ENCODE measurements at places on chromosomes 1 and 21.

DNA sequence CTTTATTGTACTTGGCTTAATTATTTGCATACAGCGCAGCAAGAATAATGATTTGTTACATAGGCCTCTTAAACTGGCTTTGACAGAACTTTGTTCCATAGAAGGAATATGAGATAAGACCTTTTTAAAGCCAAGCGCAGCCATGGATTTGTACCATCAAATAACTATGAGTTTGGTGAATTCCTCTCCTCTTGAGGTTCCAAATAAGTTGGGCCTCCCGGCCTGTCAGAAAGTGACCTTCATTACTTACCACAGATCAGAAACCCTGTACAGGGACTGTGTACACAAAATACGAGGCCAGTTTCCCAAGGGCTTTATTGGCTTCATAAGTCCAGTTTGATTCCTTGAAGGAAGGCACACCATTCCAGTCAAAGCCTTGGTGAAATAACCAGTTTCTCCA lies 21.8 kb upstream of the HSD3B1 start:
- no peak for DNase-seq

- DNase-seq: no peak
Observed at GRCh38 chr1:48916130-48917069, 139.7 kb upstream of the BEND5 start.

GRCh38 chr21:32844653-32845436 lies 73.3 kb upstream of the PAXBP1 start:
- DNase-seq: no peak

DNA sequence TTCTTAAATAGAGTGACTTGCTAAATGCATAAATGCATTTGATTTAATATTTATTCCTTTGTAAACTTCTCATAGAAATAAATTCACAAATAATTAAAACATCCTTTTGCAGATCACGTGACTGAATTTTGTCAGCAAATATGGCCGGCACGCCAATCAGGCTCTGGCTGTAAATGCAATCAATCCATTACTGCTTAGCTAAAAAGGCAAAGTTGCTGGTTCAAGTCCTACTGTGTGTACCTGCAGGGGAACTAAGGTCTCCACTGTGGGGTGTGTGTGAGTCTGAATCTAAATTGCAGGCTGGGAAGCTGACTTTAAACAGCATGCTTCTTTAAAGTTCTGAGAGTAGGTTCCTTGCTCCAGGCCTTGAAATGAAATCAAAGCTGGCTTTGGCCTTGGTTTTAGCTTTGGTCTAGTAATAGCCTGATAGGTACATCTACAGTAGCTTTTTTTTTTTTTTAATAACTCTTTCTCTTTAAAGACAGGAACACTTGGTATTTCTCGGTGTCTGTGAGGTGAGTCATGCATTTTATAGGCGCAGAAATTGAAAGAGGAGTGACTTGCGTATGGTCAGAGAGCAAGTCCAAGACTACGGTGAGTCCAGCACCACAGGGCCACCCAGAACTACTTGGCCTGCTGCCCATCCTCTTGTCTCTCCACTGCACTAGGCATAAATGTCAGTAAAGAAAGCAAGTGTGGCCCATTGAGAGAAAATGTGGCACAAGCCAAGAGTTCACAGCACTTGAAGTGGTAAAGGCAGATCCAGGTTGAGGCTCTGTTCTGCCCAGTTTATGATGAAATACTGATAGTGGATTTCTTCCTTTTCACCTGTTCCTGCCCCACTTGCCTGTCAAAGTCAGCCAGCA lies 36.2 kb upstream of the LYST start:
- DNase-seq: no peak

DNA sequence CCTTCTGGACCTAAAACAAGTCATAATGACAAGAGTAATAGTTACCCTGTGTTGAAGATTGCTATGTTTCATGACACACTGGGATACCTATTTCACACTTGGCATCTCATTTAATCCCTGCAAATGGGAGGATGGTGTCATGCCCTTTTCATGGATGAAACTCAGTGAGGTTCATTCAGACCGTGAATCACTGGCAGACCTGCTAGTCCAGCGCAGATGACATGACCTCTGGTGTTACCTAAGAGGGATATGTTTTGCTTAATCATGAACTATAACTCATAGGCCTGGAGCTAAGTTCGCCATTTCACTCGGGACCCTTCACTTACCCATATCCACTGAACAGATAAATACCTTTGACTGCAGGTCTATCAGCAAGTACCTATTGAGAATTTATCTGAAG lies 286.6 kb upstream of the FMN2 start:
- DNase-seq: no peak

DNA sequence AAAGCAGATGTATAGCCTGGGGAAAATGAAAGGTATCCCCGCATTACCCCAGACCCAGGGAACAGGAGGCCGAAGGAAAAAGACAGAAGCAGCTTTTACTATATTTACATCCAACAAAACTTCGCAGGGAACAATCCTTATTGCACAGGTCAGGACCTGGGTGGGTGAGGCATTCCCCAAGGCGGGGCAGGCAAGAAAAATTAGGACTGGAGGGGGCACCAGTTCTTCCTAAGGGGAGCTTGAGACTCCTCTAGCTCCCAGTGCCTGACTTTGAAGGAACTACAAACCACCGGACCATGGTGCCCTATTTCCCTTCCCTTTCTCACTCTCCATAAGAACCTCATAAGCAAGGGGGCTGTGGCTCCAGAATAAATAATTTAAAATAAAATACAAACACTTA lies 6.7 kb upstream of the GATAD2B start:
- no peak for DNase-seq

DNA sequence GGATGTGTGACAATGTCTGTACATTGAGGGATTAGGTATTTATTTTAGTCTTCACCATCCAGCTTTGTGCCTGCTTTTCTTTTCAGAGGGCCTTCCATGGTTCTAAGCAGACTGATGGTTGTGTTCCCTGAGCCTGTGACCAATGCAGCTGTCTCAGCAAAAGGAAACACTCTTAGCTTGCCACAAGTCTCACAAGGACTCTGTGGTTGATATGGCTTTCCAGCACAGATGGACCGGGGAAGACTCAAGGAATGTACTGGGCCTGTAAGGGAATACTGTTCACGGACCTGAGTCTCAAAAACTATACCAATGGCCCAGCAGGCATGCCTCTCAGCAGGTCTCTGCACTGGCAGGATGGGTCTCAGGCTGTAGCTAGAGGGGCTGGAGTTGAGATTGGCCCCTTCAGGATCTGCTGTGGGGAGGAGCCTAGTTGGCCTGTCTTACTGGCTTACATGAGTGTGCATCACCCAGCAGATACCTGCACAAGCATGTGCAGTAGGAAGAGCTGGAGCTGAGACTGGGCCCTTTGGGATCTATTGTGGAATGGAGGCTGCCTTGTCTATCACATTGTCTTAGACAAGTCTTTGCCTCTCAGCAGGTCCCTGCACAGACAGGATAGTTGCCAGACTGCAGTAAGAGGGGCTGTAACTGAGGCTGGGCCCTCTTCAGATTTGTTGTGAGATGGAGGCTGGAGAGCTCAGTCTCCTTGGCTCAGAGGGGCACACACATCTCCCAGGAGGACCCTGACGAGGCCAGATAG lies 52.0 kb upstream of the PDC start:
- DNase-seq: no peak

GRCh38 chr1:117312453-117313138 lies 54.7 kb upstream of the MAN1A2 start:
- no peak for DNase-seq

DNA sequence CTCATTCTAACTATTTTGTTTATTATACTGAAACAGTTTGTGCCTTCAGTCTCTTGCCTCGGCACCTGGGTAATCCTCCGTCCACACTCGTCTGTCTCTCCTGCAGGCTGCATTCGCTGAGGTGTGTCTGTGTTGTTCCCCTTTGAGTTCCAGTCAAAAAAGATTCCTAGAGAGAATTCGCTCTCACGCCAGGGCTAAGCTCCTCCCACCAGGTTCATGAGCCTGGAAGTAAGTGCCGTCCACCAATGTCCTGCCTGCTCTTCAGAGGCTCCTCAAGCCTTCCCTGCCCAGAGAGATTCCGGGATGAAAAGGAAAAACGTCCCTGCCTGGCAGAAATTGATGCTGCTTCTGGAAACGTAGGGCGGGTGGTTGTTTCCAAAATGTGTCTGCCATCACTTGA lies 12.9 kb downstream of the KIAA2013 start:
- no peak for DNase-seq

DNA sequence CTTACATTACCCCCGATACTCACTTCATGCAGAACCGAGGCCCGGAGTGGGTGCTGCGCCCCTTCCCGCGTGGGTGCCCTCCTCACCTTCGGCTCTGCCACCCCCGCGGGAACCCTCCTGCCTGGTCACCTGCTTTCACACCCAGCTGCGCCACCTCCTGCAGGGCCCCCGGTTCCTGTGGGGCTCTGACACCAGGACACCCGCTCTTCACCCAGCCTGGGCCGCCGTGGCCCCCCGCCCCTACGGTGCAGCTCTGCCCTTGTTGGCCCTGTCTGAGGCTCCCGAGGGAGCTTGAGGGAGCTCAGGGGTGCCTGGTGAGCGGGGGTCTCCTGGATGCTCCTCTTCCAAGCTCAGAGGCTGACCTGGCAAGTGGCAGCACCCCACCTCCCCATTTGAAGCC lies 19.0 kb downstream of the RRP1 start:
- no peak for DNase-seq

DNA sequence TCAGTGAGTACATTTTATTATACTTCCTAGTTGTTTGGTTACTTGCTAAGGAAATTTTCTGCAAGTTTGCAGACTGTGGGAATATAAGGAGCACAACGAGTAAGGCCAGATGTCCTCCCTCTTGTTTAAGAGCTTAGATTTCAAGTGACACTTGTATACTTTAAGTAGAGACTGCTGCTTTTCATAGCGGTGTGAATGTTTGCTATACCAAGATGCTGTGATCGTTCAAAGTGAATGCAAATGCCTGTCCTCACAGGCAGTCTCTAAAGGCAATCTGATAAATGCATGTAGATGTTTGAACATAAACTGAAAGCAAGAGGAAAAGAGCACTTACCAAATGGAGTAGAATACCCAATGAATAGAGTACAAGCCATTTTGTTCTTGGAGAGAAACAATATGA lies 226.4 kb downstream of the NRIP1 start:
- no peak for DNase-seq

GRCh38 chr1:214581785-214582184 lies 21.2 kb upstream of the CENPF start:
- no peak for DNase-seq

- no peak for DNase-seq
Observed at GRCh38 chr1:219629296-219629880, 16.5 kb upstream of the ZC3H11B start.

DNA sequence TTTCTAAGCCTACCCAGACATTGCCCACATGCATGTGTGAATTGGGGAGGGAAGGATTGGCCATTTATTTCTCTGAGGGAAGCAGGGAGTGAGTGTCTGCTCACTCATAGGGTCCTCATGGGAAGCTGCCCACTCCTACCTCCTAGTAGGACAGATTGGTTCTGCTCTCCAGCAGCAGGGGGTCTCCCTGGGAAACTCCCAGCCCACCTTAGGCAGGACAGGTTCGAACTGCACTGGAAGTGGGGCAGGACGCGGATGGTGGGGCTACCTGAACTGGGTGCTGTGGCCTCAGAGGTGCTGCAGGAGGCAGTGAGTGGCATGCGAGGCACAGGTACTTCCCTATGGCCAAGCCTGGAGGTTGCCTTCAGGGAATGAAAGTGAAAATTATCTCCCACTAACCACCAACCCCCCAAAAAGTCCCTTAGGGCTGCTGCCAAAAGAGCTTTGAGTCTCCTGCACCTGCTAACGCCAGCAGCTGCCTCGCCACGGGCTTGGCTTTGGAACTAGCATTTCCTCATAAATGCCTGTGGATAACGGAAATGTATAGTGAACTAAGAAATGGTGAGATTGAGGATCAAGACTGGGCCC lies 157.0 kb upstream of the COA6 start:
- DNase-seq: no peak

DNA sequence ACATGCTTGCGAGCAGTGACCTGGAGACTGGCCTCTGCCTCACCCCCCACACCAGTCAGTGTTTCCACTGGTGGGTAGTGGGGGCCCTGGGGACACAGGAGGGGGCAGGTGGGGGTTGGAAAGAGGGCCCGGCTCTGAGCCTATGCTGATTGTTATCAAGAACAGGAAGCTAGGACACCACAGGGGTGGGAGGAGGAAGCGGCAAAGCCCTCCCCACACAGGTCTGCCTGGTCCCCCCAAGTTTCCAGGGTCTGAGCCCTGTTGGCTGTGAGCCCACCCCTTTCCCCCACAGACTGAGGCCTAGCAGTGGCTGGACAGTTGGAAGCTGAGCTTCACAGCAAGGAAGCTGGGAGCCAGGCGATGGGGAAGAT lies 1.6 kb upstream of the PTPN7 start:
- peak; percentile 84 for DNase-seq

DNA sequence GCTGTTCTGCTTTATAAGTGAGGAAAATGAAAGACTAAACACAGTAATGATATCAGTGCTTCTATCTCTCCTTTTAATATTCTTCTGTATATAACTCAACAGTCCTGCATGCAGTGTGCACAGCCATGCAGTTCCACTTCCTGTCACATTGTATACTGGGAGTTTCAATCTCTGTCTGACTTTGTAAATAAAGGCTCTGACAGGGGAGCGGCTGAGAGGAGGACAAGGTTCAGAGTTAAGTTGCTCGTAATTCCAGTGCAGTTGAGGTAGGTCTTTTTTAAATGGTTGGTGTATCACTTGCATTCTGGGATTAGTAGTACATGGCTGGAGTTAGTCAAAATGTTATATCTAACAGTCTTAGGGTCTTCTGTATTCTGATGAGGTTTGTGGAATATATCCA lies 264.5 kb downstream of the OLFM3 start:
- DNase-seq: no peak

GRCh38 chr1:201156819-201157218 lies 2.5 kb upstream of the TMEM9 start:
- no peak for DNase-seq

DNA sequence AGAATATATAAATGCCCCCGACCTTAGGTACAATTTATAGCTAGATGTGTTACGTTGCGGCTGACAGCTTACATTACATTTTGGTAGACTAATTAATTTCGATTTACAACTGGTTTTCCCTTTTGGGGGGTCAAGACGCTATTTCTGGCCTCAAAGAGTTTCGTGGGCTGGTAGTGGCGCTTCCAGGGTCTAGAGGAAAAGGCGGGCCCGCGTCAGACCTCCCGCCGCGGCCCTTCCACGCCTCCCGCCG lies 391 bp downstream of the IFT25 start:
- no peak for DNase-seq

DNA sequence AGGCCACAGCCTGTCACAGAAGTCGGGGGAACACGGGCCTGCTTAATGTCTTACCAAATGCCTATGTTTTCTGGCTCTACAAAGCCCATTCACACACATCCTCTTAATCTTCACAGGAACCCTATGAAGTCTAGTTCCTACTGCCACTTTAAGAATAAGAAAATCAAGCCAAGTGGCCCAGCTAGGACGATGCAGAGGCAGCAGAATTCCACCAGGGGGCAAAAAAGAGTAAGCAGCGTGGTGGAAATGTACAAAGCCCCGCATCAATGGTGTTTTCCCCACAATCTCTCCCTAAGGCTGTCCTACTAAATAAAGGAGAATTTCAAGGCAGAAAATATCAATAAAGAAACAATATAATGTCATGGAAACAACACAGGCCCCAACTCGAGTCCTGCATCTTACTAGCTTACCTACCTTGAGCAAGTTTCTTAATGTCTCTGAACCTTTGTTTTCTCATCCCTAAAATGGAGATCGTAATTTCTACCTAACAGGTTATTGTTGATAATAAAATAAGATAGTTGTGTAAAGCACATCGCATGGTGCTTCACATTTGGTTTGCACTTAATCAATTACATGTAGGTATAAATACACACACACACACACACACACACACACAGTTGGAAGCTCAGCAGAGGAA lies 21.4 kb downstream of the SEC16B start:
- peak; percentile 14 for DNase-seq
